Activated CD8-positive, alpha-beta T cell treated with anti-CD3 and anti-CD28 coated beads, Interleukin-2, amount 10 ng/mL, durations not matched to agents 7 days and 5 days (primary cell): ENCODE measurements at places on chromosomes 2 and 18. TPM values are rescaled to one million over a fixed set of nuclear protein-coding genes. Genes with fewer than 3 reads are reported as not detected.

DNA sequence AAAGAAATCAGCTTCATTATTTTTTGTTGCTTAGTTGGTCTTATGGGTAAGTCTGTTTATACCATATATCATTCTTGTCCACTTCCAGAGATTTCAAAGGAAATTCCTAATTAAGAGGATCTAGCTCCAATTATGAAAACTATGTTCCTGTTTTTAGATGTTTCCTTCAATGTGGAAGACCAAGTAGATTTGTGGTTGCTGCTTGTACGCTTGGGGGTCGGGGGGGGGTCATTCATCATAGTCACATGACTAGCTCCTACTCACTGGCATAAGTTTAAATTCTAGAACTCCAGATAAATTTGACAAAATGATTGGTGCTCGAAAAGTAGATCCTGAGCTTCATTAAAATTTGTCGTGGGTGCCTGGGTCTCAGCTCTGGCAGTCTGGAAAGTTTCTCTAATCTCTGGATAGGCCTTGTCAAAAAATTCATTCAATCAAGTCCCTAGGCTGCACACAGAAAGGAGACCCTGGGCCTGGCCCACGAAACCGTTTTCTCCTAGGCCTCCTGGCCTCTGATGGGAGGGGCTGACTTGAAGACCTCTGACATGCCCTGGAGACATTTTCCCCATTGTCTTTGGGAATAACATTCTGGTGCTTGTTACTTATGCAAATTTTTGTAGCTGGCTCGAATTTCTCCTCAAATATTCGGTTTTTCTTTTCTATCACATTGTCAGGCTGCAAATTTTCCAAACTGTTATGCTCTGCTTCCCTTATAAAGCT, 62.5 kb downstream of the MEP1B start:
- no peak for DNase-seq

DNA sequence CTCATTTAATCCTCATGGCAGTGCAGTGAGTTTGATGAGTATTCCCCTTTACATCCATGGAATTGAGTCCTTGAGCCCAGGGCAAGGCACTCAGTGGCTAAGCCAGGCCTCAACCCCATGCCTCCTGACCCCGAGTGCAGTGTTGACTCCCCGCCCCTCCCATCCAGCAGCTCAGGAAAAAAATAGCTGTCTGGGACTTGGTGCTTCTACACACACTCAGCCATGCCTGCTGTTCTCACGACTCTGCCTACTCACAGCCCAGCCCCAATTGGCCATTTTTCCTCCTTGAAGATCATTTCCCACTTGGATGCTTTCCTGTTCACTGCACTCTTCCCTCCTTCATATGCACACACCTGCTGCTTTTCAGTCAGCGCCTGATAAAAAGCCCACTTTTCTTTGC, 8.8 kb downstream of the FOSL2 start:
- no peak for DNase-seq

DNA sequence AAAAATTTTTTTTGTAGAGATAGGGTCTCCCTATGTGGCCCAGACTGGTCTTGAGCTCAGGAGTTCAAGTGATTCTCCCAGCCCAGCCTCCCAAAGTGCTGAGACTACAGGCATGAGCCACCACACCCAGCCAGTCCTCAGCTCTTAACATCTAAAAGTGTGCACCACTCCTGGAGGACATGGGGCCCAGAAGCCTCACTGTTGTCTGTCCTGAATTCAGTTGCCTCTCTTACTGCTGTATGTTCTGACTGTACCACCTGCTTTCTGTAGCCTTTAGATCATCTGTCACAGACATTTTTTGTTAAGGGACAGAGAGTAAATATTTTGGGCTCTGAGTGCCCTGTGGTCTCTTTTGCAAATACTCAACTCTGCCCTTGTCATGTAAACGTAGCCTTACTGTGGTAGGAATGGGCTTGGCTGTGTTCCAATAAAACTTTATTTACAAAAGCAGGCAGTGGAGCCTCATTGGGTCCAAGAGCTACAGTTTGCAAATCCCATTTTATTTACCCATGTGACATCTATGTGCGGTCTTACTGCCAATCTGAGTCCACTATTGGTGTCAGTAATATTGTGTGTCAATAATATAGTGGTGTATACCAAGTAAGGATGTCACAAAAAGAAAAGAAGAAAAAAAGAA, 38.1 kb downstream of the TMEM37 start:
- no peak for DNase-seq

The SCG2 gene
- total RNA-seq, result not detected

DNA sequence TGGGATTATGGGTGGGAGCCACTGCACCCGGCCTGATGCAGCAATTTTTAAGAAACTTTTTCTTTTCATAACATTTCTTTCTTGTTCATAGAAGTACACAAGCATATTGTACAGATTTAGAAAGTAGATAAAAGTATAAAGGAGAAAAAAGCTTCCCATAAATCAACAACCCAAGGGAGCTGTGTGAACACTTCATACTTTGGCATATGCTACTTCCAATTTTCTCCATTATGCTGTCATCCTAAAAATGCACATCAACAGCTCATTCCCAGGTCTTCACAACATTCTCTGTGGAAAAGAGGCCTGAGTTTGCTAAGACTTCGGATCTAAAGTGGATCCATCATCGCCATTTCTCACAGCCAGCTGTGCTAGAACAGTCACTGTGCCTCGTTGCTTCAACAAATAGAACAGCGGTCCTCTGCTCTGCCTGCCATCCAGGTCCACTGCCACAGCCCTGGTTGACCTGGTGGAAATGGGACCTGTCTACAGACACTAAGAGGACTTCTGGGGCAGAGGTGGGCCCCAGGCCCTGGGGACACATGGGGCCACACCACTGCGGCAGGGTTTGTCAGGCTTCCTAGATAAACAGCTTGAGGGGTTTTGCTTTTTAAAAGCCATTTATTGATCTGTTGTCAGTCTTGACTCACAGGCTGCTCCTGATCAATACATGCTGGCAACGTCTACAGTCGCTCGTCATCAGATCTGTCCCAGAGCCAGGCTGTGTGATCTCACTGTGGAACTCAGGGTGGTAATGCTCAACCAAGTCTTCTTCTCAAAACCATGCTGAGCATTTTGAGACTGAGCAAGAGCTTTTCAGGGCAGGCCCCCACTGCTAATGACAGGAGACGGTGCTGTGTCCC, 72.7 kb upstream of the MGAT4A start:
- DNase-seq, result no peak

DNA sequence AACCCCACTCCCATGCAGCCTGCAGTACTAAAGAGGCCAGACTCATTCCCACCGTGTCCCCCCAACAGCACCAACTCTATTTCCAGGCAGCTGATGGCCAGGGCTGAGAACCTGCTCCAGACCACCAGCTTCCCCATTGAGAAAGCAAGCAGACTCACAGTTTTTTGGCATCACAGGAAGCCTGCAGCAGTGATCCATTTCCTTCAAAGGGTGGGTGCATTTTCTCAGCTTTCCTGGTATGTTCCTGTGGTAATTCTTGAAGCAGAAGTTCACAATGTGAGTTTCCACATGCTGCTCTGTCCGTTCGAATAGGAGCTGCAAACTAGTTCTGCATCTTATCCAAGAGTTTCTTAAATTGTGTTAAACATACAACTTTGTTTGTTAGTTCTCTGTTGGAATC, 1249.6 kb upstream of the FAM98A start:
- DNase-seq, result no peak
